ENCODE measurements at places on chromosomes 3 and 15.
A peak's percentile ranks its signal among the peaks of the same experiment; 100 is the strongest.

- peak; percentile 69 for DNase-seq
These were observed 1.2 kb downstream of the NT5DC2 start for GRCh38 chr3:52532517-52532837.

- no peak for DNase-seq
These were observed 34.5 kb downstream of the RAB27A start for GRCh38 chr15:55254916-55255679.

DNA sequence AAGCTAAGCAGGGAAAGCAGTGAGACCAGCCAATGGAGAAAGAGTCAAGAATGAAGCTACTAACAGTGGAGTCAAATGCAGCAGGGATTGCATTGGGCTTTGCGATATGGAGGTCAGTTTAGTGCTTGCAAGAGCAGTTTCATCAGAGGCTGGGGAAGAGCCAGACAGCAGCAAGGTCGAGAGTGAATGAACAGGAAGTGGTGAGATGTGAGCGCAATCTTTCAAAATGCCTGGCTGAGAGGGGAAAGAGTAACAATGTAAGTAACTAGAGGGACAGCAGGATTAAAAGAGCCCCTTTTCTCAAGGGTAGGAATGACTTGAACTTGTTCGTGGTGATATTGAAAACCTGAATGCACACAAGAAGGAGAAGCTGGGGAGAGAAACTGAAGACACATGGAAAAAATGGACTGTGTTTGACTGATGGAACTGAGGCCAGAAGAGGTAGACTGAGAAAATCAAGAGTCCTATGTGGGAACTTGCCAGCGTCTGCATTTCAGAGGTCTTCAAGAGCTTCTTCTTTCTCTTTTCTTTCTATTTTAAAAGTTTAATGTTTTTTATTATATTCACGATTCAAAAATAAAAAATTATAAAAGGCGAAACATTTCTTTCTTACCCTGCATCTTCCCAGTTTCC lies 30.6 kb upstream of the GPR160 start:
- DNase-seq, result peak; percentile 65

DNA sequence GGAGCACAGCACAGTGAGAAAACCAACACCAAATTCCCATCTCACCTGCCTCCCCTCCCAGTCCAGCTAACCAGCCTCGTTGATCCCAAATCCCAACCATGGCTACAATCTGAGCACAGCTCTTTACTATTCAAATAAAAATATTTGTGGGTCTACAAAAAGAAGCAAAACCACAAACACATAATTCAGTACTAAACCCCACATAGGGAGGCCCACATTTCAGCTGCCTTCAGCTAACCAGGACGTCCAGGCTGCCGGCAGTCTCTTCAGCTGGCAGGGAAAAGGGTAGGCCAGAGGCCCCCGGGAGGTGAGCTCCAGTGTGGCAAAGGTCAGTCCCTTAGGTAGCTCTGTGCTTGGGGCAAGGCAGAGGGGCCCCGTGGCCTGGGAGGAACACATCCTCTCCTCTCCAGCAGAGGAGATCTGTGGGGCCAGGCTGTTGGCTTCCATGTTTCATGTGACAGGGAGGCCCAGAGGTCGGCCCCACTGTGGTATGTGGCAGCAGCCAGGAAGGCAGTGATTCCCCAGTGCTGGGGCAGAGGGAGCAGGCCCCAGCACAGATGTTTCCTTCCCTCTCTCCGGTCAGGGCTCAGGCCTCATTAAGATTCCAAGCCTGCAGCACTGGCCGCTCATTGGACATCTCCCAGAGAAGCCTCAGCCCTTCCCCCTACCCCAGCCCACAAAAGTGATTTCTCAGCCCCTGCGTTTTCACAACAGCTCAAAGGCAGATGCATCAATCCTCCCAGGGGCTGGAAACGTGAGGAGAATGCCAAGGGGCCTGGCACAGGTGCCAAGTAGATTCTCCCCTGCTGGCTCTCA lies 381.4 kb downstream of the NTRK3 start:
- no peak for DNase-seq

- no peak for DNase-seq
These were observed 22.6 kb downstream of the LMCD1 start for GRCh38 chr3:8524249-8524648.

GRCh38 chr15:23073890-23074646 lies 34.7 kb upstream of the TUBGCP5 start:
- DNase-seq, result no peak

GRCh38 chr3:359672-360071 lies 163.1 kb downstream of the CHL1 start:
- DNase-seq, result no peak

- DNase-seq, result peak; percentile 63
These were observed 84.4 kb downstream of the SEMA5B start for GRCh38 chr3:122942937-122943827.

DNA sequence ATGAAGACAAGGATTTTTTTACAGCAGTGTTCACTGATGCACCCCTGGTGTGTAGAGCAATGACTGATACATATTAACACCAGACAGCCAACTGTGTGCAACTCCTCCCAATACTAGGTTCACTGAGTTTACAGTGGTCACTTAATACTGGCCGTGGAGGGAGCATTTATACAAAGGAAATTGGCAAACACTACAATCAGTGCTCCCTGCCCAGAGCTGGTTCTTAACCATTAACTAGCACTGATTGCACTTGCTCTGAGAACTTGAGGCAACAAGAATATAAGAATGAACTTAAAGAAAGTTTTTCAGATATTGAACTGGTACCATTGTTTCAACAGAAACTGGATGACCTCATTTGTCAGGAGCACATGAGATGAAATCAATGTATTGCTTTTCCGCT lies 110.6 kb downstream of the MAGI1 start:
- no peak for DNase-seq

GRCh38 chr3:108728934-108729333 lies 28.3 kb downstream of the RETNLB start:
- no peak for DNase-seq

- no peak for DNase-seq
These were observed 5.1 kb upstream of the ZSCAN2 start for GRCh38 chr15:84595660-84596059.

DNA sequence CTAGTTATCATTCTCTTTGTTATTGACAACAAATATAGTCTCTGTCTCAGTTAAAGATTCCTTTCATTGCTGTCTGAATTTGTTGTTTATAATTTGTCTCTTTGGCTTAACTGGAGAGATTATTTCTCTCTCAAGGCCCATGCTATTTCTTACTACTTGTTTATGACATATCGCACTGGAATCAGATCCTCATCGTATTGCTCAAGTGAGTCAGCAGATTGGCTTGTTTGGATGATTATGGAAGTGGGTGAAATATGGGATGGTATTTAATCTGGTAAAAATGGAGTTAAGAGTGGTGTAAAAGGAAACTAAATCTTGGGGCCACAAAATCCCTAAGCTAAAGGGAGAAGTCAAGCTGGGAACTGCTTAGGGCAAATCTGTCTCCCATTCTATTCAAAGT lies 613.1 kb downstream of the SI start:
- DNase-seq, result no peak

GRCh38 chr3:43053291-43053690 lies 52.6 kb downstream of the POMGNT2 start:
- DNase-seq, result no peak

- no peak for DNase-seq
These were observed 9.7 kb downstream of the TTC23 start for GRCh38 chr15:99239545-99240198.

DNA sequence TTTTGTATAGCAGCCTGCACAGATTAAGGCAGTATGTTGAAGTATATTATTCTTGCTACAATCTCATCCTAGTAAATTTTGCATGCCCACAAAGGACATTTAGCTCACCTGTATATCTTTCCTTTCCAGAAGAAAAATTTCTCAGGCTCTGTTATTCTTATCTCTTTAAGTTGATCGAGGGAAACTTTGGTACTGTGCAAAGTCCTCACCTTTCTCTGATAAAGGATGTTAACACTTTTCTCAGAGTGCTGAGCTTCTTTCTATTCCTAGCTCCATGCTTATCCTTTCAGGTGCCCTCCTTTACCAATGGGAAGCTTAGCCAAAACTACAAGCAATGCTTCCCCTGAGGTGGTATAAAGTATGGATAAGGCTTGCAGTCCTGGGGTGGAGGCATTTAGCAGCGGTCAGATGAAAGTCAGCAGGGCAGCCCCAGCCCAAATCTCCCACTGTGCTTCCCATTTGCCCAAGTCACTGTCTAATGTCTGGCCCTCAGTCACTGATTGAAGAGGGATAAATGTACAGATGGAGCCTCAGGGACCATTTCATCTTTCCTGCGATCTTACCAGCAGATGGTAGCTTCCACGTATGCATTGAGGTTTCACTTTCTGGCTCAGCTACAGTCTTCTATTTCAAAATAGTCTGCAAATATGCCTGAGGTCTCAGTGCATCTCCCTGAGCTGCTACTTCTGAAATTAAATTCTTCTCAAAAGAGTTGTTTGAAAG lies 127.8 kb upstream of the P2RY1 start:
- DNase-seq, result no peak

DNA sequence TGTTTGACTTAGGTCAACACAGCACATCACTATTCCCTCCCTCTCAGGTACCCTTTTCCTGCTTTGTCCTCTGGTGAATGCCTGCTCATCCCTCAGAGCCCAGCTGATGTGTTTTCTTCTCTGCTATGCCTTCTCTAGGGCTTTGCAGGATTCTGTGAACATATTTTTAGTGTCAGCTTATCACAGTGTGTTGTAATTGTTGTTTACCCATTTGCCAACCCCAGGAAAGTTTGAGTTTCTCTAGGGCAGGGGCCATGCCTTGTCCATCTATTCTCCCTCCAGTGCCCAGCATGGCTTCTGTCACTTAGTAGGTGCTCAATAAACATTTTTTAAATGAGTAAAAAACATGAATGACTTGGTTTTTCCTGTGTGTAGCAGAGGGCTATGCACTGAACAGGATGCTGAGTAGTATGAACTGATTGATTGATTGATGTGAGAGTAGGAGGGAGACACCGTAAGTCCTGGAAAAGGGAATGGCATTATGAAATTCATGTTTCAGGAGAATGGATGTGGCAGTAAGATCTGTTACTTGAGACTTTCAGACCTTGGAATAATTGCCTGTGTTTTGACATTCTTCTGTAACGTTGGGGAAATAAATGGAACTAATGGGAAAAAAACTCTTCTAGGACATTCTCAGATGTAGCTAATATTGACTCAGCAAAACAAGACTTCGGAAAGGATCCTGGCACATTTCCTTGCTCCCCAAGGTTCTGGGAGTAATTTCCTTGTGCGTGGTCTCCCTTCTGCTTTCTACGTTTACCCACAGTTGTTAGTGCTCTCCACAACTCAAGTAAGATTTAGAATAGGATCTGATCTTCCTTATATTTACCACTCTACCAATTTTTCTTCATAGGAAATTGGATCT lies 267.3 kb upstream of the TBL1XR1 start:
- no peak for DNase-seq

DNA sequence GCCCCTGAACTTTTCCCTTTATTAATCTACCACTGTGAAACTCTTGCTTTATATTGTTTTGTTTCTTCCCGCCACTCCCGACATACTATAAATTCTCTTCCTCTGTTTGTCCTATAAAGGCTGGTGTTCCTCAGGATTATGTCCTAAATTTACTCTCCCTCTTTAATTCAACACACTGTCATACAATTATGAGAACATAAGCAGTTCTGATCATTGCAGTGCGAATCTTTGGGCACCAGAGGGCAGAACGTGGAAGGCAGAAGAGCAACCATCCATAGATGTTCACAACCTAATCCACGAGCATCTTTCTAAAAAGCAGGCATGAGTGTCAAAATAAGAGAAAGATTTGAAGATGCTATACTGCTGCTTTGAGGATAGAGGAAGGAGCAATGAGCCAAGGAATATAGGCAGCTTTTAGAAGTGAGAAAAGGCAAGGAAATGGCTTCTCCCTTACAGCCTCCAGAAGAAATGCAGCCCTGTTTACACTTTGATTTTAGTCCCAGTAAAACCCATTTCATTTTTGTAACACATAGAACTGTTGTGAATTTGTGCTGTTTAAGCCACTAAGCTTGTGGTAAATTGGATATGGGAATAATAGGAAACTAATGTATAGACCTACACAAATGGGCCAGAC lies 179.4 kb downstream of the GBE1 start:
- no peak for DNase-seq

DNA sequence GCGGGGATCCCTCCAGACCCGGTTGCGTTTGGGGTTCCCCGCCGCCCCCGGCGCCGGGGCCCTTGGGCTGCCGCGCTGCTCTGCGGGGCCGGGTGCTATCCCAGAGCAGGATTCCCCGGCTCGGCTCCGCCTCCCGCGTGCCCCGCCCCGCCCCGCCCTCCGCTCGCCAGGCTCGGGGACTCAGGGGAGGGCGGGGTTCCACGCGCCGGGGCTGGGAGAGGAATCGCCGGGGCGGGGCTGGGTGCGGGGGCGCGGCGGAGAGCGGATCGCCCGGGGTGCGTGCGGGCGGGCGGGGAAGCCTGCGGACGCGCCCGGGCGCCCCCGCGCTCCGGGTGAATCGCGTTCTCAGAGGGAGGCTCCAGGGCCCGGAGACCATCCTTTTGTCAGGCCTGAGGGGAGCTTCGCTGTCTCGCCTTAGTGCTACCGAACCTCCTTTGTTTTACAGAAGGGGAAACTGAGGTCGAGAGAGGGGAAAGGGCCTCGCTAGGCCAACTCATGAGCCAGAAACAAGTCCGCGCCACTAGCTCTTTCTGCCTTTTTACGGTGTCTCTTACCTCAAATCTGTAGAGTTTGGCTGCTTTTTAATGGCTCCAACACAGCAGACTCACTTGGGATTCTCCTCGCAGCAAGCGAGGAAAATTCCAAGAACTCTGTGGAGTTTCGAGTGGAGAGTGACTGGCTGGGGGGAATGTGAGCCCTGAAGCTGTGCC lies at the start of gene TMEM158:
Gene TMEM158 (minus strand): TSS at position 82 of the 710 bp plus-strand sequence. CDS start 260 bp downstream, outside the sequence.
- peak; percentile 88 for DNase-seq

GRCh38 chr3:169390271-169390670 lies 273.2 kb downstream of the MECOM start:
- DNase-seq, result no peak

DNA sequence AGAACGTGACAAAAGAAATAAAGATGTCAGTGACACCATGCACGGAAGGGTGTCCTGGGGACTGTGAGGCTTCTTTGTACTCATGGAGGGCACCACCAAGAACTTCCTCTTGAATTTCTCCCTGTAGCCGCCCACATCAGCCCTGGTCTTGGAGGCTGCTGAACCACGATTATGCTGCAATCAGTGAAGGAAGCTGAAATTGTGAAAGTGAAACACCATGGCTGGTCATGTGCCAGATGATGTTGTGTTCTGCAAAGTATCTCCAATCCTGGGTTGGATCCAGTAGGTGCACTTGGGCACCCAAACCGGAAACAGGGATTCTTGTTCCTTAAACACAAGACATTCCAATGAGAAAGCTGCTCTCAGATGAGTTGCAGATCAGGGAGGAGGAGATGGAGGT lies 104.4 kb upstream of the GOLGA6L6 start:
- no peak for DNase-seq

DNA sequence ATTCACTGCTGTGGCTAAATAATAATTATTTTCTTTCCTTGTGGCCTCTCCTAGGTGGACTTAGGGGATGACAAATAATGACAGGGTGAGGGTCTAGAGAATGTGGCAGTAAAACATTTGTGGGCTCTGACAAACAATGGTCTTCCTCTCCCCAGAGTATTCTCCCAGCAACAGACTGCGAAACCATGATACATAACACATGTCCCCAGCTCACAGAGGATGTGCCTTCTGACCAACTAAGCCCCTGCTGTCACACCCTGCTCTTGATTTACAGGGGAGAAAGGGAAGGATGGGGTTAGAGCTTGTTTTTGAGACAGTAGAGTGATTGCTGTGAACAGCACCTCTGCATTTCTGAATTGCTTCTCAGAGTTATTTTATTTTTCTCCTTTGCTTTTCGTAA lies 116.6 kb upstream of the CTDSPL start:
- no peak for DNase-seq

All from activated CD8-positive, alpha-beta memory T cell treated with anti-CD3 and anti-CD28 coated beads for 24 hours (primary cell).